ENCODE measurements at places on chromosomes 16 and 17.

DNA sequence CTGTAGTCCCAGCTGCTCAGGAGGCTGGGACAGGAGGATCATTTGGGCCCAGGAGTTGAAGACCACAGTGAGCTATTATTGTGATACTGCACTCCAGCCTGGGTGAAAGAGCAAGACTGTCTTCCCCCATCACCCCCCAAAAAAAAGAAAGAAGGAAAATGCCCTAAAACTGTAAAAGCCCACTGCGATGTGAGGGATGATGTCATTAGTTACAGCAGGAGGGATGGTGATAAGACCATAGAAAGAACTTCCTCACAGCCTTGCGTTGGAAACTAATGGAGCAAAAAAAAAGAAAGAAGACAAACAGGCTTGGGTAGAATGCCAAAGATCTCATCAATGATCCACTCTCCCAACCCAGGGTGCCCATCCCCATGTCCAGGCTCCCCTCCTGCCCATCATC, 18.7 kb downstream of the ZNF385C start:
- DNase-seq = no peak

GRCh38 chr16:85612191-85612800, 826 bp upstream of the GSE1 start:
- DNase-seq = peak; percentile 97

- no peak for DNase-seq
Measured at GRCh38 chr17:22221344-22221743, 529.0 kb downstream of the KCNJ18 start.

DNA sequence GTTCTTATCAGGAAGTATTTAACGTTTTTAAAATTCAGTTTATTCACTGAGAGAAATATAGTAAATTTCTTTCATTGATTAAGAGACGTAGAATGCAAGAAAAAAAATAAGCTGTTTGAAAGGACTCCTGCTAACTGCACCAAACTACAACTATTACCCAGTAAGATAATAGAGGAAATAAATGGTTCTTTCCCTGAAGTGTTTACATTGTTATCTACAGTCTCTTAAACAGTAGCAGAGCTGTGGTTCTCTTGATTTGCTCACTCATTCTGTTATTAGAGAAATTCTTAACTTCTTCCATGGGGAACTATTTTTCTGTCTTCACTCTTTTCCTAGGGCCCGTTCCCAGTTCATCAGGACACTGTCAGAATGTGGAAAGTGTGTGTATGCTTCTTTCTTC, 973.0 kb downstream of the KCNJ2 start:
- DNase-seq = no peak
